ENCODE measurements at places on chromosomes 2 and 18.

DNA sequence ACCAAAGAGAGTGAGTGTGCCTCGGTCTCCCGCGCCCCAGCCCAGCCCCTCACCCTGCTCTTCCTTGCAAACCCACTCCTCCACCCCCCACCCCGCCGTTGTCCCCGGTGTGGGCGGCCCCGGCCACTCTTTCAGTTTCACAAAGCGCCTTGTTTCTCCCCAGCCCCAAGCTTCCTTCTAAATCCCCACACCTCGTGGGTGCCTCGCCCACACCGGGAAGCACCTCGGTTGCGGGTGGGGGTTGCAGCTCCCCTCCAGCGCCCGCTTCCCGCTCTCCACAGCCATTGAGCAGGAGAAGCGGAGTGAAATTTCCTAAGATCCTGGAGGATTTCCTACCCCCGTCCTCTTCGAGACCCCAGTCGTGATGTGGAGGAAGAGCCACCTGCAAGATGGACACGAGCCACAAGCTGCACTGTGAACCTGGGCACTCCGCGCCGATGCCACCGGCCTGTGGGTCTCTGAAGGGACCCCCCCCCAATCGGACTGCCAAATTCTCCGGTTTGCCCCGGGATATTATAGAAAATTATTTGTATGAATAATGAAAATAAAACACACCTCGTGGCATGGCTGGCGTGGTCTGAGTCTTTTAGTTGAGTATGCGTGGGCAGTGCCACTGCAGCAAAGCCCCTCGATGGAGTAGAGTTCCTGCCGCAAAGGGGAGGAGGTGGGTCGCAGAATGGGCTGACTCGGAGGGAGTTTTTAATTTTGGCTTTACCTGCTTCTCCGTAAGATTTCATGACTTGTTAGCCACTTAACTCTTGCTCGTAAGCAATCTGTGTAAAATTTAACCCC, 848 bp downstream of the TMSB10 start:
- DNase-seq, result peak; percentile 78

GRCh38 chr18:63236406-63236805, 83.2 kb downstream of the BCL2 start:
- no peak for DNase-seq

DNA sequence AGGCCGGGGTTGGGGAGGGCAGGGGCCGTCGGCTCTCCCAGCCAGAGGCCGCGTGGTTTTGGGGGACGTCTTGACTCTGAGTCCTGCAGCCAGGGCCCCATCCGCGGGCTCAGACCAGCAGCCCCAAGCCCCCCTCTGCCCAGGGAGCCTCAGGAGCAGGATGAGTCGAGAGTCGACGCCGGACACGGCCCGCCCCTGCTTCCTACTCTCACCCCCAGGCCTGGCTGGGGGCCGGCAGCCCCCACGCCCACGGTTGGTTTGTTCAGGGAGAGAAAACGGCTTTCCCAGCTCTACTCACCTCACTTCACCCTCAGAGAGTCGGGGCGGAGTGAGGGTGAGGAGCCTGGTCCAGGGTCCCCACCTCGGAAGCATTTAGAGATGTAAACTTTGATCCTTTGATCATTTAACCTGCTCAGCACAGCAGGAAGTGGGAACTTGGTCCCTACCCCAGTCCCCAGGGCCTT, 6.9 kb downstream of the SNORC start:
- DNase-seq, result no peak

DNA sequence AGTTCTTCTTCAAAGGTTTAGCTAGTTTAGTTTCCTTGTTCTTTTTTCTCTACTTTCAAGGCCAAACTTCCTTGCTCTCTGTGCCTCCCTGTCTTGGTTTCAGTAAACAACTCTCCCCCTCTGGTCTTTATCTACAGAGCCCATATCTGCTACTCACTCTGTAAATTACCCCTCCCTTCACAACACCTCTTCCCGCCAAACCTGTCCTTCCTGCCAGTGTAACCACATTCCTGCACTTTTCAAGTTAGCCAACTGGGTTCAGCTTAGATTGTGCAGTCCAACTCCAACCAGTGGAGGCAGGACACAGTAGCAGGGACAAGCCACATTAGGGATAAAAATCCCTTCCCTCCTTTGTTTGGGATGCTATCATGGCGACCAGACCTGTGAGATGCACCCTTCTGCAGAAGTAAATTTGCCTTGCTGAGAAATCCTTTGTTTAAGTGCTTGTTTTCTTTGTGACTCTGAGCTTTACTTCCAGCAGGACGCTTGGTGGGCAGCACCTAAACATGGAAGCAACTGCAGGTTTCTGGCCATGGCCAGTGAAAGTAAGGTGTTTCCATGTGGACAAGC, 706.0 kb downstream of the KCNJ3 start:
- no peak for DNase-seq

GRCh38 chr18:78731016-78731397, 248.6 kb upstream of the SALL3 start:
- DNase-seq, result no peak

DNA sequence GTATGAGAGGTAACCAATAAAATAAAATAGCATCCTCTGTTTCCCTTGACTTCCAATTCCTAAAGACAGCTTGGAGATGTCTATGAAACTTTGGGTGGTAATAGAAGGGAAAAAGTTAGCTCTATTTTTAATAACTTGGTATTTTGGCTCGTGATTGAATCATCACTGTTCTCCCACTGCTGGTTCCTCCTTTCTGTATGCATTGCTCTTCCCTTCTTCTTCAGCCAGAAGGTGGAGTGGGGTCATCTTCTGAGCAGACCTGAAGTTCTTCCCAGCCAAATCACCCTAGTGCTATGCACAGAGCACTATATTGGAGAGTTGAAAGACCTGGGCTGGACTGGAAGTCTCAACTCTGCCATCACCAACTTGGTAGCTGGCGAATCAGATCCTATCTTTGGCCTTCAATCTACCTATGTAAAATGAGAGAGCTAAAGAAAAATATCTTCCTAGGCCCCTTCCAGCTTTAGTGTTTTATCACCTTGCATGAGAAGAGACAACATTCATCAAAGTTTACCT, 54.1 kb downstream of the CPO start:
- DNase-seq, result no peak

DNA sequence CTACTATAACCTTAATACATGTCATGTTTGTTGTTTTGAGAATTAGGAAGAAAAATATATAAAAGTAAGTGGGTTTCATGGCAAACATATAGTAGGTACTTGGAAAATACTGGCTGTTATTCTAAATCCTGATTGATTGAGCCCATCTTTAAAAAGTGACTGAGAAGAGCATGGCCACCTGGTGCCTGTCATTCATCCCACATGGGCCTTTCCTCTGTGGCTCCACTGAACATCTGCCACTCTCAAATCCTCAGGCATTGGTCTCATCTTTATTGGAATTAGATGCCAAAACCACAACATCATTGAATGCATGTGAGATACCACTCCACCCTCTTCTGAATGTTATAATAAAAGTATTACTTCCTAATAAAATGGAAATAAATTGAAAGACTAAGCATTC, 101.6 kb upstream of the TTN start:
- DNase-seq, result no peak

DNA sequence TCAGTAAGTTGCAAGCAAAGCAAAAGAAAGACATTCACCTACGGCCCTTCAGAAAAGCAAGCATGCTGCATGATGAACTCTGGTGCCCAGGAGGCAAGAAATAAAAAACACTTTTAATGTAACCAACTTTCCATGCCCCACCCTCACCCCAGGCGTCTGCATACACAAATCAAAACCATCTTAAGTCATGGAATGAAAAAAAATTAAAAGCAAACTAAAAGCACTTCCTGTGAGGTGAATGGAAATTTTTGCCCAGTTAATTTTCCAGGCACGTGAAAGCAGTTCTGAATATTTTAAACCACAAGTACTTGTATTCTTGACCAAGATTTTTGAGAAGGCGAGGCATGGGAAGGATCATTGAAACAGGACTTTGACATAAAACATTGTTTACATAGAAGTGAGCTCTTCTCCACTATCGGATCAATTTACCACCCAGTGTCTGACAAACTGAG, 2.5 kb upstream of the ICOS start:
- peak; percentile 35 for DNase-seq

GRCh38 chr2:136217996-136218395, 100.0 kb upstream of the CXCR4 start:
- DNase-seq, result no peak

- no peak for DNase-seq
Observed at GRCh38 chr2:39948016-39948719, 169.1 kb upstream of the THUMPD2 start.

- DNase-seq, result no peak
Observed at GRCh38 chr2:194104687-194105086, 1552.3 kb upstream of the SLC39A10 start.

DNA sequence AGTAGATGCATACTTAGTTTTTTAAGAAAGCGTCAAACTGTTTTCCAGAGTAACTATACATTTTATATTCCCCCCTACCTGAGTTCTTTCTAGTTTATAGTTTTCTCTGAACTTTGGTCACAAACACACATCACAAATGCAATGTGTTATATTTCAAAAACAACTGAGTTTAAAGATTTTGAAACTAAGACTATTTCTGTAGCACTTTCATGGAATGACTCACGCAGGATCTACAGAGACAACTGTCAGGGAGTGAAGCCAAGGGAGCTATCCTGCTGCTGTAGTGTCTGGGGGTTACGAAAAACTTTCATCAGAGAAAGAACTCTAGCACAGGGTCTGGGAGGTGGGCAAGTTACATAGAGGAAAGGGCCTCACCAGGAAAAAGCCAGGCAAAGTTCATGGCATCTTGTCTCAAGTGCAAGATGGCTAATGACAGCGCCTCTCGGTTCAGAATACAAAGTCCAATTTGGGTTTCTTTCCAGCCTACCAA, 66.8 kb downstream of the UXS1 start:
- DNase-seq, result no peak

DNA sequence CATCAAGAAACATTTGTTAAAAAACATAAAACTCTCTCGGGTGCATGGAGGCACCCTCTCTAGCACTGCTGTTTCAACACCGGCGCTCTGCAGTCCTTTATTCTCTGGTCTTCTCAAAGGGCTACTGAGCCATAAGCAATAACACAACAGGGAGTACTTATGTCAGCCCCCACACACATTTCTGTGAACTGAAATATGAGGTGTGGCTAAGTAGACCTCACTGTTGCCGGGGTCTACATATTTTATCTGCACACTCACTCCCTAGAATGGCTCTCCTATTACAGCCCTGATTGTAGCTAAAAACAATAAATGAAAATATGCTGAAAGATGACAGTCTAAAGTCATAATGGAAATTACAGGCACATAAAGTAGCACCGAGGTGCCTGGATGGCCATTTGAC, 235.1 kb downstream of the GRB14 start:
- DNase-seq, result no peak

DNA sequence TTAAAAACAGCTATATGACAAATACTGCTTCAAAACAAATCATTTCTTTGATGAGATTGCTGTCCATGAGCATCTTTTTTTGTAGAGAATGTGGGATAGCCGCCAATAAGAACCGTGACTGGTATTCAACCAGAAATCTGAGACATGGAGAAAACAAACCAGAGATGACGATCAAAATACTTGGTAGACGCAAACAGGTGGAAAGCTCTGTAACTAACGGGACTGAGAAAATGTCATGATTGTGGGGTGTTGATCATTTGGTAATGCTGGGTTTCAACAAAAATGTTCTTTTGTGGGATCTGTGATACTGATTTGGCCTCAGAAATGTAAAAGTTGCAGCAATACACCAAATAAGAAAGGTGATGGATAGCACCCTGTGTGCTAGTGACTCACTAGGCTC, 364.8 kb downstream of the NYAP2 start:
- no peak for DNase-seq

DNA sequence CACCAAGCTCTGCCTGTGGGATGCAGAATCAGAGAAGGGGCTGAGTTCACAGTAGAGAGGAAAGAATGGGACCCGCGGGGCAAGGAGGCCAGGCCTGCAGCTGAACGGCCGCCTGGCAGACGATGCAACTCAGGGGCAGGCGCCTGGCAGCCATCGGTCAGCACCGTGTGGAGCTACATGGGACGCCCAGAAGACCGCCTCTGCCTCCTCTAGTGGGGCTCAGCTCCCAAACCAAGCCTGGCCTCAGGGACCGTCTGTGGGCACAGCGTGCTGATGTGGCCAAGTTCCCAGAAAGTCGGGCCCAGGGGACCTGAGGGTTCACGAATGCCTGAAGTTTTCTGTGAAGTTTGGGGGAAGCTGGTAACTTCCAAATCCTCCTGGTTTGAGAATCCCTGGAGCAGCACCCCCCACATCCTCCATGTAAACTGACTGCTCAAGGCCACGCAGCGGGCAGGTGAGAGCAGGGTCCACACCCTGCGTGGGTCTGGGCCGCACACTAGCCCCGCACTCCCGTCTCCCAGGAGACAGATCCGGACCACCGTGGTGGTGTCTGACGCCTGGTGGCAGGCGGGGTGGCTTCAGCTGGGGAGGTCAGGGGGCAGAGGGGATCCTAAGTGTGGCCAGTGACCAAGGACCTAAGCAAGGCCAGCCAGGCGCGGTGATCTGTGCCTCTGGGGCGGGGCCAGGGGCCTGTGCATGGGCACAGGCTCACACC, 14.6 kb downstream of the SNORC start:
- DNase-seq, result no peak

GRCh38 chr2:32249731-32250236, 14.9 kb downstream of the NLRC4 start:
- no peak for DNase-seq

DNA sequence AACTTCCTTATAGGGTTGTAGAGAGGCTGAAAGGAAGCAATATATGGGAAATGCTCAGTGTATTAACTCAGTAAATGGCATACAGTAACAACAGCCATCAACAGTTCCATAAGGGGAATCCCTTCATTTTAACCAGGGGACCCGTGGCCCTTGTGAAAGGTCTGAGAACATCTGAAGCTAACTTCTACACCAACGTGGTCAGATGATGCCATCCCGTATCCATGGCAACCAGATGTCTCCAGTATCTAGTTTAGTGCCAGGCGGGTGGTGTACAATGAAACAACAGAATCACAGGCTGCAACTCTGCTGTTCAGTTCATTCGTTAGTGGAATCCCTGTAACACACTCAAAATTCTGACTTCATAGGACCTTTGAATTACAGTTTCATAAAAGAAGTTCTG, 162.3 kb downstream of the TGIF1 start:
- DNase-seq, result no peak

DNA sequence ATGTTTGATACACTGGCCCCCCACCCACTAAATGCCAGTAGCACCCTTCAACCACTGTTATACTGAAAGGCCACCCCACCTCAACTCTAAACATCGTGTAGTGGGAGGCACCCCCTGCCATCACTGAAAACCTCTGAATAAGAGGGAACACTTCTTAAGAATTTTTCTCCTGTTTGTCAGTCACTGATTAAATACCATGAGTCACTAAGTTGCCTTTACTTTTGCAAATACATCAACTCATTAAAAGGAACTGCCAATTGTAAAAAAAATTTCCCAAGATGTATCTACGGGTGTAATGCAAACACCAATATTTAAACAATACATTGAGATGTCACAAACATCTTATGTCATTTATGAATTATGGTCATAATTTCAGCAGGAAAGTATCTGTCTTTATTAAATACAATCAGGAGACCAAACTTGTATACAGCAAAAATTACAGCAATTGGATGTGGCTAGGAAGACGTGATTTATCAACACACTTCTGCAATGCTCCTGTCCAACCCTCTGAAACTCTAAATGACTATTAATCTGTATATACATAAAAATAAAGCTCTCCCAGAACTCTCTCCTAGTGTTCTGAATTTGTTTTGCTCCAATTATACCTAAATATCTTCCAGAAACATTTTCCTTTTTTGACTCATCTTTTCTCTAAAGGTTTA, 144.1 kb upstream of the STK17B start:
- no peak for DNase-seq
